ENCODE measurements at places on chromosomes 6 and 20.

GRCh38 chr20:58629215-58629580 is 21.9 kb upstream of the STX16 start:
- no peak for DNase-seq

DNA sequence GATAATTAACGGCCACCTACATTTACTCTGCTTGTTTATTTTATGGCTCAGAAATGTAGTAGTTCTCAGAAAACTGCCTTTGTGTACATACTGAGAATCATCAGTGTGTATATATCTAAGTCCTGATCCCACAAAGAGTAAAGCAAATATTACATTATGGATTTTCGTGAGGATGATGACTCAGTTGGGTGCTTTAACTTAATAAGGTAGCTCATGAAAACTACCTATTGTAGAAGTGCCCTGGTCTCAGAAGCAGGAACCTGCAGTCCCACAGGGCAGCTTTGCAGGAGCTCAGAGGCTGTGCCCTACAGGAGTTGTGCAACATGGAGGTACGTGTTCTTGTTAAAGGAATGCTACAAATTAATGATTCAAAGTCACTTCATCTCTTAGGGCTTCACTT is 108.2 kb downstream of the PLG start:
- DNase-seq, result no peak

DNA sequence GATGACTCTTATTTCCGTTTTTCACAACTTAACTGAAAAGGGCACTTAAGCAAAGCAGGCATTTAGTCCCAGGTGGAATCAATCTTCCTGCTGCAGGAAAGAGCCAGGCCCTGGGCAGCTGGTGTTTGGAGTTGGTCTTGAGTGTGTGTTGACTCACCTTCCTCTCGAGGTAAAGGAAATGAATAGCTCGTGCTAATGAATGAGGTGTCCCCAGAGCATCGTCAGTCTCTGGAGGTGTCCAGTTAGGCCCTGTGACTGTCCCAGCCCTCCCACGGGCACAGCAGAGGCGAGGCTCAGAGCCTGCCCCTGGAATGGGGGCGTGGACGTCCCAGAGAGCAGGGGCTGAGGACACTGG is 277.7 kb downstream of the NRN1 start:
- DNase-seq, result no peak

- DNase-seq, result no peak
These were observed 24.5 kb downstream of the CLIC5 start for GRCh38 chr6:45991189-45991588.

DNA sequence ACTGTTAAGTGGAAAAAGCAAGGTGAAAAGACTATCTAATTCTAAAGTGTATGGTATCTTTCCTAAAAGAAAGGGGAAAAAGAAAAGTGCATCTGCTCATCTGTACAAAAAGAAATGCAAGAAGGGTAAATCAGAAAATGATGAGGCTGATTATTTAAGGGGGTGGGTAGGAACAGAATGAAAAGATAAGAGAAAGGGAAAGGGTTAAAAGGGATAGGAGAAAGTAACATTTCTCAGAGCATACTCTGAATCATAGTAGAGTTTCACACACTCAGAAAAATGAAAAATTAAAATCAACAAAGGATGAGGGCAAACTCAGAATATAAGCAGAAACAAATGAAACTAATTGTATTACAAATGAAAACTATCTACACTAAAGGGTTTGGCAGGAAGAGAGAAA is 79.1 kb downstream of the RNGTT start:
- DNase-seq, result no peak

DNA sequence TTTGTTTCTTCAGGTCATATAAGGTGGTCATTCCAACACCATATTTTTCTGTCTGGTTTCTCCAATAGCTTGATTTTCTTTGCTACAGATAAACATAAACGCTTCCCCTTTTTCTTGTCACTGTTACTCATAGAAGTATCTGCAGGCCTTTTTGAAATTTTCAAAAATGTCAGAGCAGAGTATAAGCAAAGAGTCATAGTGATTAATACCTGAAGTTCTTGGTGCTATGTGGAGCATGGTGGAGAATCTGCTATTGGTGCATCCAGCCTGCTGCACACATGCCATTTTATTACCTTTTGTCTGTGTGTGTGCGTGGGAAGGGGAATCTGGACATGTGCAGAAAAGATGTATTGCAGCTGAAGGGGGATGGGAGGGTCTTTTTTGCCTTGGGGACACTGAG is 19.7 kb downstream of the STX11 start:
- DNase-seq, result no peak

DNA sequence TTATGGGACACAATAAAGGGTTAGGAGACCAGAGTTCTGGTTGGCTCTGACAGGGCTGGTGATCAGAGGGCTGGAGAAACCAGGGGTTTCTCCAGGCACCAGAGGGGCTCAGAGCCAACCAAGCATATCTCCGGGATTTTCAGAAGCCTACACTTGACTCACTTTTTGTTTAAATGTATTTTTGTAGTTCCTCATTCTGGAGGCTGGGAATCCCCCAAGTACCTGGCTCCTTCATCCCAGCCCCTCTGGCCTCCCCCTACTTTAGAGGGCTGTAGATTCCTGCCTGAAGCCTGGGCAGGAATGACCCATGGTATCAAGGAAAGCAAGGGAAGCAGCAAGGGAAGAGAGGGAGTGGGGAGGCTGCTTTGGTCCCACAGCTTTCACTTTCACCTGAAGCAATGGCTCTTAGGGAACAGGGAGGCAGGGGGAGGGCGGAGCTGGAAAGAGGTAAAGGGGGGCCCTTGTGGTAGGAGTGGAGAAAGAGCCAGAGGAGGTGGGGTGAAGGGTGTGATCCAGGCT is 973 bp downstream of the CD40 start:
- DNase-seq, result no peak

GRCh38 chr20:49668181-49668877 is 45.3 kb downstream of the B4GALT5 start:
- peak; percentile 19 for DNase-seq

GRCh38 chr6:101545191-101545590 is 151.7 kb downstream of the GRIK2 start:
- DNase-seq, result no peak

- no peak for DNase-seq
These were observed 284.5 kb downstream of the PRKN start for GRCh38 chr6:162443101-162443500.

GRCh38 chr6:6922166-6922565 is 185.6 kb upstream of the RREB1 start:
- DNase-seq, result no peak

DNA sequence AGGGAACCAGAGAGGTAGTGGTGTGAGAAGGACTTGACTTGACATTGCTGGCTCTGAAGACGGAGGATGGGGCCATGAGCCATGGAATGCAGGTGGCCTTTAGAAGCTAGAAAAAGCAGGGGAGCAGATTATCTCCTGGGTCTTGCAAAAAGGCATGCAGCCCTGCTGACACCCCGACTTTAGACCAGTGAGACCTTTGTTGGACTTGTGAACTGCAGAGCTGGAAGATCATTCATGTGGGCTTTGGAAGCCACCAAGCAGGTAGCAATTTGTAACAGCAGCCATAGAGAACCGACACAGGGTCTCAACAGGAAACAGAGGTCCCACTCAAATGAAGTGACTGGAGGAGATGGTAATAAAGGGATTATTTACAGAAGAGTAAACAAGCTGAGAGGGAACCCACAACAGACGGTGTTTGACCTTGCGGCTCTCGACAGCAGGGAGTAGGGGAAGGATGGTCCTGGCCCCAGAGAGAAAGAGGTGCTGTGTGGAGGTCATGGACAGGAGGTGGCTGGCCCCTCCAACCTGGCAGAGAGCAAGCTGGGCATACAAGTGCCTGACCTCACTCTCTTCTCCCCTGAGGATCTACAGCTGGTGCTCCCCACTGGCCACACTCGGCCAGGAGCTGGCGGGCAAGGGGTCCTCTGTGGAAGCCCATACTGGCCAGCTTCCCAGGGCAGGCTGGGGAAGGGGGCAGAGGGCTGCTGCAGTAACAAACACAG is 43.9 kb downstream of the SLC22A23 start:
- no peak for DNase-seq

- no peak for DNase-seq
These were observed 744 bp downstream of the VSX1 start for GRCh38 chr20:25081065-25081729.

DNA sequence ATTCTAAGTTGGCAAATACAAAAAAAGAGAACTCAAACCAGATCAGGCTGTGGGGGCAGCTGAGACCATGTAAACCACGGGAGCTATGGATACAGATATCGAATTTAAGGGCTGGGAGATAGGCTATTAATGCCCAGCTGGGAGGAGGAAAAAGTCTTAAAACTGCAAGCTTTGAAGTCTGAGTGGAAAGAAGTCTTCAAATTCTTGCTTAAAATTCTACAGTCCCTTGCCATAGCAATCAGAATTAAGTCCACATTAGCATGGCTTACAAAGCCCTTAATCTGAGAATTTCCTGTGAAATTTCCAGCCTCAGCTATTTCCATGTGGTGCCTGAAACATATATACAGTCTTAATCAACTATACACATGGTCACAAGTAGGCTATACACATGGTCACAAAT is 465.0 kb upstream of the HSF2 start:
- DNase-seq, result no peak

GRCh38 chr20:49594143-49594930 is 26.4 kb upstream of the PTGIS start:
- DNase-seq, result no peak

GRCh38 chr6:127496471-127496870 is 22.7 kb downstream of the MTCL3 start:
- no peak for DNase-seq

GRCh38 chr6:168713839-168714238 is 272.9 kb downstream of the SMOC2 start:
- no peak for DNase-seq

- DNase-seq, result no peak
These were observed 1352.7 kb downstream of the HACE1 start for GRCh38 chr6:103507052-103507451.

- DNase-seq, result no peak
These were observed 12.7 kb downstream of the DPPA5 start for GRCh38 chr6:73341335-73341734.

- DNase-seq, result no peak
These were observed 95.5 kb downstream of the F13A1 start for GRCh38 chr6:6224933-6225486.

- DNase-seq, result no peak
These were observed 41.9 kb upstream of the DEFB112 start for GRCh38 chr6:50091641-50092040.

GRCh38 chr6:5159162-5159561 is 74.0 kb downstream of the PPP1R3G start:
- DNase-seq, result no peak

GRCh38 chr6:168054765-168055560 is 24.0 kb downstream of the FRMD1 start:
- no peak for DNase-seq

DNA sequence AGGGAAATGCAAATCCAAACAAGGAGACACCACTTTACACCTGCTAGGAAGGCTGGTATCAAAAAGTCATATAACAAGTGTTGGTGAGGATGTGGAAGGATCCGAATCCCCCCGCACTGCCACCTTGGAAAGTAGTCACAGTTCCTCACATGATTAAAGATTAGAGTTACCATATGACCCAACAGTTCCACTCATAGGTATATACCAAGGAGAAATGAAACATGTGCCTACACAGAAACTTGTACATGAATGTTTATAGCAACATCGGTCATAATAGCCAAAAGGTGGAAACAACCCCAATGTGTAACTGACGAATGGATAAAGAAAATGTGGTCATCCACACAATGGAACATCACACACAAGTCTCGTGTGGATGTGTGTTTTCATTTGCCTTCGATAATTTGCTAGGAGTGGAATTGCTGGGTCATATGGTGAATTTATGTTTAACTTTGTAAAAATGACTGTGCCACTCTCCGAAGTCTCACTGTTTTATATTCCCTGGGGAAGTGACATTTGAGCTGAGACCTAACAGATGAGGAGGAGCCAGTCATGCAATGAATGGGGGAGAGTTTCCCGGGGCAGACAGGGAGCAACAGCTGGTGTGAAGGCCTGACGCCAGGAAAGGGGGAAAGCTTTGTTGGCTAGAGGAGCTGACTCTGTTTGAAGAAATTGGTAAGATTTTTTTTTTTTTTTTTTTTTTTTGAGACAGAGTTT is 125.9 kb upstream of the MLN start:
- DNase-seq, result no peak

GRCh38 chr6:93293872-93294271 is 125.5 kb downstream of the EPHA7 start:
- DNase-seq, result no peak

GRCh38 chr20:44637042-44637441 is 14.5 kb downstream of the ADA start:
- DNase-seq, result no peak

- DNase-seq, result no peak
These were observed 30.7 kb downstream of the ARHGAP18 start for GRCh38 chr6:129679275-129679674.

DNA sequence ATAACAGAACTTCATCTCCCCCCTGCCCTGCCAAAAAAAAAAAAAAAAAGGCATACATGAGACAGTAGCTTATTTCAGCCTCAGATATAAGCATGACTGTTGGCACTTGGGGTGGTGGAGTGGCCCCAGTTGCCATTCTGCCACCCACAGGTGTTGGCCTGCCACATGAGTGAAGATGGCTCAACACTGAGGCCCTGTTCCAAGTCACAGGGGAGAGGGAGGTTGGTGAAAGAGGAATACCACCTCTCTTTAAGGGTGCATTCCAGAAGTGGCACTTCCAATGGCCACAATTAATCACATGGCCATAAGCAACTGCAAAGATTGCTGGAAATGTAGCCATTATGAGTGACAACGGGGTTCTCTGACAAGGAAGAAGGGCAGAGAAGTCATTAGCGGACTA is 61.9 kb upstream of the JARID2 start:
- peak; percentile 2 for DNase-seq

GRCh38 chr20:56964901-56965300 is 301.5 kb downstream of the BMP7 start:
- DNase-seq, result no peak

DNA sequence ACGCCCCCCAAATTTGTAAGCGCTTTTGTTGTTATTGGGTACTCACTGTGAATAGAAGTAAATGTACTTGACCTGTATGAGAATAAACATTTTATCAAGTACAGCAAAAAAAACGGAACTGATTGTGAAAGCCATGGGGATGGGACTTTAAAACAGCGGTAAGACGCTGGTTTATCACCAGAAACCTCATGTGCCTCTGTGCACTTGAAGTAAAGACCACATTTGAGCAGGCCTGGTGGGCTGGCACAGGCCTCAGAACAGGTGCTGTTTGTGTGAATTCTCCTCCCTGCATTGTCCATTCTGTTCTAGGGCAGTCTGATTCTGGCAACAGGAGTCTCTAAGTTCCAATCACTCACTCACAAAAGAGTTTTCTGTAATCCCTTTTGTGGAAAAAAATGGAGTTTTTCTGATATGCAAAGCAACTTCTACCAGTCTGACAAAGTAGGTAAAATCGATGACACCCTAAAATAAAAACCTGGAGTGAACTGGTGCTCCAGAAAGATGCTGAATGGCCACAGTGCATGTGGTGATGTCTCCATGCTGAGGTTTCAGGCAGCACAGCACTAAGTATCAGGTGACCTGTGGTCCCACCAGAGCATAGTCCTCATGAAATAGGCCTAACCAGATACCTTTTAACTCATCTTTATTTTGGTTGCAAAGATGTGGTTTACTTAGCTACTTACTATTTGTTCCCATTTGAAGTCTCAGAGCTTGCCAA is 53.9 kb downstream of the STX7 start:
- no peak for DNase-seq

Measured in activated T-helper 1 cell treated with anti-CD3 and anti-CD28 coated beads, Interleukin-2, amount 50 U/mL, for 16 hours (primary cell).